ENCODE measurements at places on chromosomes 2 and 18.

GRCh38 chr18:41324020-41324791 lies 630.8 kb upstream of the PIK3C3 start:
- no peak for DNase-seq

DNA sequence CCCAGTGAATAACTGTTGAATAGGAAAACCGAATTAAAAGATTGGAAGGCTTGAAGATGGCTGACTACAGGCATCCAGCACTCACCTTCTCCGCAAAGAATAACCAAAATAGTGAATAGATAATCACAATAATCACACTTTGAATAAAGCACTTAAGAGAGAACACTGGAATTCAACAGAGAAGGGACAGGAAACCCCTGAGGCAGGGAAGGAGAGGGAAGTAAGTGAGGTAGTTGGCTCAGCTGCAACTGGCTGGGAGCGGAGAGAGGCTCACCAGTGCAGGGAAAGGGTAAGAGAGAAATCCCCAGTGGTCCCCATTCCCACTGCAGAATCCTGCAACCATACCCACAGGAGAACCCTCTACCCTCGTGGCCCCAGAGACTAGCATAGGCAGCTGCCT lies 246.6 kb upstream of the NCKAP5 start:
- DNase-seq = no peak

DNA sequence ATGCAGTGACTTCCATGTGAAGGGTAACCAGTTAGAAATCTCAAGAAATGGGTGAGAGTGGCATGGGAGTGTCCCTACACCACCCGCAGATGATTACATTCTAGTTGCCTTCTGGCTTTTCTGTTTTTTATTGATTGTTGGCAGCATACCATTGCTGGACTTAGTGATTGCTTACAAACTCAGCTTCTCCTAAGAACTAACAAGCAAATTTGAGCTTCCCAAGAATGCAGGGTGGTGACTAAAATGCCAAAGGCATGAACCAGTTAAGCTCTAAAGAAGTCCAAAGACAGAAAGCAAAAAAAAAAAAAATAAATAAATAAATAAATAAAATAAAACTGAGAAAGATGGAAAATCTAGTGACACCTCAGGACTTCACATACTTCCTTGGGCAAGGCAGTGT lies 245.5 kb upstream of the PARD3B start:
- DNase-seq = no peak

DNA sequence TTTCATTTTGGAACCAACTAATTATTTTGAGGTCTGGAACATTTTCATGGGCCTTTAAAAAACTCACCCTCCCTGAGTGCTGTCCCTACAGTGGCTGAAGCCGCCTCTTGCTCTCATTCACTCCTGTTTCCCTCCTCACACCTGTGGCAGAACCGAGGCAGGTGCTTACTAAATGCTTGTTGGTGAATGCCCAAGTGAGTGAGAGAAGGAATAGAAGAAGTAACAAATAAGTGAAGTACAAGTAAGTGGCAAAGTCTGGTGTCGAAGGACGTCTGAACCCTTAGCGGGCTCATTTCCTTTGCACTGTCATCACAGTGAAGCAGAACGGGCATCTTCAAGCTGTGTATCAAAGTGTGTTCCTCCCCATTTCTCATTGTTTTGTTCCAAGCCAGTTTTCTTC lies 135.2 kb downstream of the RHBDD1 start:
- DNase-seq = no peak

DNA sequence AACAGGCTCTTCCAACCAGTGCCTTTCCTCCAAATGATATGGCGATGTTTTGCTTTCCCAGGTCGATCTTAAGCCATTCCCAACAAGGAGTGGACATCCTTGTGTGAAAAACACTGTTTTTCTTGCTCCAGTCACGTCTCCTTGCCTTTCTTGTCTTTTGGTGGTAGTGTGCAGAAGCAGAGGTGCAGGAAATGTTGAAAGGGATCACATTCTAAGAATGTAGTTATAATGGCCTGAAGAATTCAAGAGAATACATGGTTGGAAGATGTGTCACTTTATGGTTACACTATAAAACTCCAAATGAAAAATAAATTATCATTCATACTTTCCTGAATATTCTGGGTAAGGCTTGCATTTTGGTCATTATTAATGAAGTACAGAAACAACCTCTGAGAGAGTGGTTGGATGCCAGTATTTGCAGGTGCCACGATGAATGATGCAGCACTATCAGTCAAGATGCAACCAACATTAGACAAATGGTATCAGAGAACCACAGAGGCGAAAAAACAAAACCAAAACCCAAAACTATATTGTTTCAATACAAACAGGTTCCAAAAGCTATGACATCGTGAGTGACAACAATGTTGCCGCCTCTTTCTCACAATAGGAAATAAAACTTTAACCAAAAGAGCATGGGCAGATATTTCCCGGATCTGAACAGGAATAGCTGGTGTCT lies 27.5 kb upstream of the POLE4 start:
- DNase-seq = no peak
